ENCODE measurements at places on chromosomes 11 and 22. TPM values are rescaled to one million over a fixed set of nuclear protein-coding genes. Genes with fewer than 3 reads are reported as not detected.

- no peak for DNase-seq
These were observed 79.3 kb downstream of the LIF start for GRCh38 chr22:30167296-30167695.

GRCh38 chr22:48267681-48268080 lies 1505.2 kb downstream of the TBC1D22A start:
- DNase-seq: no peak

DNA sequence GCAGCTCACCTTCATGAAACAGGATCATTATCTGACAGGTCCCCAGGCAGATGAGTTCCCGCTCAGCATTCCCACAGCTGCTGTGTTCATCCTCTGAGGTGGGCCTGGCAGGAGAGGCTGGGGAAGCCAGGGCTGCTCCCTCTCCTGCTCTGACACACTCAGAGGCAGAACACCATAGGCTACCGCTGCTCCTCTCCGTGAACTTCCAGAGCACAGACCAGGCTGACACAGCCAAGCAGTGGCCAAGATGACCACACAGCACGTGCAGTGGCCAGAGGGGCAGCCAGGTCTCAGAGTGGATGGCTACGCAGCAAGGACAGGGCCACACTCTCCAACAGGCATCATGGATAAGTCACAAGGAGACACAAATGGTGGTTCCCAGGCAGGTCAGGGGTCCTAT lies 8.5 kb downstream of the PRODH start:
- no peak for DNase-seq

DNA sequence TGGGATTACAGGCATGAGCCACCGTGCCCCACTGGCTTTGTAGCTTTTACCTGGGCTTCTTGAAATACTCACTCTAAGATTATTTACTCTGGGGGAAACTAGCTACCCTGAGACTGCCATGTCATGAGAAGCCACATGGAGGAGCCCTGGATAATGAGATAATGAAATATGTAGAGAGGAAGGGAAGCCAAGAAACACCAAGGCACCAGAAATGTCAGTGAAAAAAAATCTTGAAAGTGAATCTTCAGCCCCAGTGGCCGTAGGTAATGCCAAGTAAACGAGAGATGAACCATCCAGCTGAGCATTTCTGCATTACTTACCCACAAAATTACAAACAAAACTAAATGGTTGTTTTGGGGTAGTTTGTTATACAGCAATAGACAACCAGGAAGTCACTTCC lies 125.6 kb downstream of the APIP start:
- DNase-seq: no peak

Gene NEU3
- 11.3 TPM for total RNA-seq

- no peak for DNase-seq
These were observed 3.6 kb upstream of the CKAP5 start for GRCh38 chr11:46849631-46850030.

GRCh38 chr22:17999851-18000250 lies 24.5 kb downstream of the MICAL3 start:
- no peak for DNase-seq

GRCh38 chr22:41260871-41261270 lies 20.1 kb upstream of the CHADL start:
- DNase-seq: no peak

GRCh38 chr11:66493130-66493529 lies 12.9 kb downstream of the DPP3 start:
- DNase-seq: no peak

GRCh38 chr11:102390667-102391465 lies 43.9 kb downstream of the BIRC2 start:
- DNase-seq: peak; percentile 26

DNA sequence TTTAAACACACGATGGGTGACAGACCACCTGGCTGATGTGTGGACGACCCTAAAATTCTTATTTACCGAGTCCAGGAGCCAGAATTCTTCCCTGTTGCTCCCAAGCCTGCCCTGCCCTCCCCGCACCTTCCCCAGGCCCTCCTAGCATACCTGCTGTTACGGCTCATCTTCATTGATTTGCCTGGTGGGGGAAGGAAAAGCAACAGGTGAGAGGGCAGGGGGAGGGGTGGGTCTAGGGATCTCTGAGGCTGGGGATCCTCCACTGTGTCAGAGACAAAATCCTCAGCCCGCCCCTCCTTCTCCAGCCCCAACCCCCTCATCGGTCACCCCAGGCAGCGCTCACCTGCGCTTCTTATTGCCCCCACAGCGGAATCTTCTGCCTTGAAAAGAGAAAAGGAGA lies 4.0 kb downstream of the FXYD2 start:
- no peak for DNase-seq

GRCh38 chr11:119356349-119357031 lies 10.0 kb upstream of the MFRP start:
- peak; percentile 59 for DNase-seq

Gene TRPM5
- total RNA-seq: 0.07 TPM

Data from T-helper 17 cell (primary cell).